ENCODE measurements at places on chromosomes 7 and 10.

DNA sequence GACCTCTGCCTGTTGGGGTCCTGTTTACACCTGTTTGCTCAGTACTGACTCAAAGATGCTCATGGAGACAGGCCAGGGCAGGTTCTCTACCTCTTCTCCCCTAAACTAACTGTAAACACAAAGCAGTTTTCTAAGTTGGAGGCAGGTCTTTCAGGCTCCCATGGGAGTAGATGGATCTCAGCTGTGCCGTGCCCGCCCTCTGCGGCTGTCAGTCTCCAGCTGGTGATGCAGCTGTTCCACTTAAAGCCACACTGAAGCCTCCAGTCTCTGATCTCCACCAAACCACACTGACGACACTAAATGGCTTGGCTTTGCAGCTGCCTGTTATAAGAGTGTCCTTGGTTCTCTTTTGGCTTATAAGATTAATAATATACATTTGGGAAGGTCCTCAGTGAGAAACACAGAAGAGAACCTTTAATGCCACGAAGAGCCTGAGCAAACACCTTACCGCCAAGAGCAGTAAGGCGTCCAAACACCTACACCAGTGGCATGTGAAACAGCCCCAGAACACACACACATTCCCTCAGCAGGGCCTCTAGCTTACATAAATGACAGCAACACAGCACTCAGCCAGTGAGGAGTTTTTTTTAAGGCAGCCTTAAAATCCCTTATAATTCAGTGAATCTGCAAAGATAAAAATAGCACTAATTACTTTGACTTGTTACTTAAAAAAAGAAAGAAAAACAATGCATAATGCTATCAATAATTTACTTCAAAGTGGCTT is 60.4 kb upstream of the KCNIP2 start:
- no peak for DNase-seq

DNA sequence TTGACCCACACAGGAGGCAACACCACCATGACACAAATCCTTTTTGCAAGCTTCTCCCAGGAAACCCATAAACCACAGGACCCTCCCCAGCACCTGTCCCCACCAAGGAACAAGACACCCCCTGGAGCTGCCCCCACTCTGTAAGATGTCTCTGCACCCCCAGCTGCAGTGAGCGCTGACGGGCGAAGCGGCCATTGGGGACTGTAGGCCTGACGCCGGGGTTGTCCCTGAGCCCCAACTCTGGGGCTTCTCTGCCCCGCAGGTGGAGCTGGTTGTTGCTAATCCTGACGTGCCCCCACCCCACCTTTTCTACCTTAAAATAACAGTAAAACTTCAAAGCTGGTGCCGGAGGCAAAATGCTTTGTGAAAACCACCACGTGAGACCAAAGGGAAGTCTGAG is 94.7 kb upstream of the PPP2R2D start:
- DNase-seq = no peak

DNA sequence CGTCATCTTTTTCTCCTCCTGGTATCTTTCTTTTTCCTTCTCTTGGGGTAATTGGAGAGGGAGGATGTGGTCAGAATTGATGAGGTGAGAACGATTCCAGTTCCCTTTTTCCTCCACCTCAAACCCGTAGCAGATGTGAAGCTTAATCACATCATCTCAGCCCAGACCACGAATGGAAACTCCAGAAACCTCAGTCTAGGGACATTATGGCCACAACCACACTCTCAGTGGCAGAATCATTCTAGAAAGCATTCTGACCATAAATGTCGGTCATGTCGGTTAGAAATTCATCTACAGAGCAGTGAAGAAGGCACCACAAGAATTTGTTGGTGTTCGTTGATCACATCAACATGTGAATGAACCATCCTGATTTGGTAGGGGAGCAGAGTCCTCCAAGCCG is 78.7 kb downstream of the GATA3 start:
- no peak for DNase-seq

GRCh38 chr10:33065111-33065510 is 107.1 kb upstream of the ITGB1 start:
- no peak for DNase-seq

GRCh38 chr7:84614821-84615501 is 420.4 kb upstream of the SEMA3A start:
- DNase-seq = no peak

GRCh38 chr10:118807512-118808305 is 52.9 kb upstream of the CACUL1 start:
- DNase-seq = peak; percentile 85

GRCh38 chr10:49290607-49291006 is 8.4 kb upstream of the C10orf71 start:
- no peak for DNase-seq

- no peak for DNase-seq
These were observed 45.1 kb upstream of the MET start for GRCh38 chr7:116626886-116627285.

DNA sequence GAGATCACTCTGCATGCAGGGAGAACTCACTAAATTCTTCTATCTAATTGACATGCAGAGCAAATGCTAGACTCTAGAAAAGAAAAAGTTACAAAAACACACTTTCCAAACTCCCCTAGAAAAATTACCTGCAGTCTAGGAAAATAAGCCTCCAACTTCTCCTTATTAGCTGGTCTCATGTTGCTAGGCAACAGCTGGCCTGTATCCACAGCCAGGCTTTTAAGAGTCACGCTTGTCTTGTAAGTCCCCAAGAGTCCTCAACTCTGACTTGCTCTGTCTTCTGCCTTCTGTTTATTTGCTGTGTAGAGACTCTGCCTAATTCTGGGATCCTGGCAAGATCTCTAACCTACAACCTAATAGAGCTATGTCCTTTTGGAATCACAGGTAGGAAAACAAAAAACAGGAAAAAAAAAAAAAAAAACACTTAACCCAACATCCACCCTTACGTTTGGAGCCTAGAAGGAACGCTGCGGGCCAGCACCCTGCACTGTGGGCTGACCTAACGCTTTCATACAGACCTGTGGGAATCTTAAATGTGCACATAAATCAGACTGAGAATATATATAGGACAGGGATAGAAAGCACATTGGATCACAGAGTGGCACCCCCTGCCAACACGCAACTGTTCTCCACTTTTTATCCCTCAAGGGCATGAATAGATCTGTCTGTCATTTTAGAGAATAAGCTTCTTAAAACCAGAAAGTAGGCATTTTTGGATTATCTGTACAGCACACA is 117.0 kb upstream of the PTPRZ1 start:
- no peak for DNase-seq

DNA sequence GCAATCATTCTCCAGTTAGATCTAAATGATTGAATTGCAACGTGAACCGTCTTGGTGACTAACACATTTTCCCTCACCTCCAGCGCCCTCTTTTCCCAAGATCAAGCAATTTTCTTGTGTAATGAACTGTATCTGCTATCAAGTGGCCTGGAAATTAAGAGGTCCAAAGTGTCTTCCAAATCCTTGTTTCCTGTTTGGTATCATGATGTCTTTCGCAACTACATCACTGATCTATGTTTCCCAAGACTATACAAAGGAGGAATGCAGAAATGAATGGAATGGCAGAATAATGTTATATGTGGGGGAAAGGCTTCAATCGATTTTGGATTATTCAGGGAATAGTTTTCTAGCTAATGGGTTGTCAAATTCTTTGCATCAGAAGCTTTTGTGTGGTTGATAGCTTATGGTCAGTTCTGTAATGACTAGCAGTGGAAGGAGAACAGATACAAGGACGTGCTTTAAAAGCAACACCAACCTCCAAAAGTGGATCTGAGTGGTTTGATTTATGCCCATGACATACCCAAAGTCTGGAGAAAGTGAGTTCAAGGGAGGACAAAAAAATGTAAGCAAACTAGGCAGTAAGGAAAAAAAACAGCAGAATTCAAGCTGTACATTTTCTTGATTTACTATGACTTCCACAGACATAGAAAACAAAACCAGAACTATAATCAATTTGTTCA is 14.6 kb upstream of the ZEB1 start:
- no peak for DNase-seq

- no peak for DNase-seq
These were observed 191.1 kb upstream of the GRB10 start for GRCh38 chr7:50973814-50974213.

DNA sequence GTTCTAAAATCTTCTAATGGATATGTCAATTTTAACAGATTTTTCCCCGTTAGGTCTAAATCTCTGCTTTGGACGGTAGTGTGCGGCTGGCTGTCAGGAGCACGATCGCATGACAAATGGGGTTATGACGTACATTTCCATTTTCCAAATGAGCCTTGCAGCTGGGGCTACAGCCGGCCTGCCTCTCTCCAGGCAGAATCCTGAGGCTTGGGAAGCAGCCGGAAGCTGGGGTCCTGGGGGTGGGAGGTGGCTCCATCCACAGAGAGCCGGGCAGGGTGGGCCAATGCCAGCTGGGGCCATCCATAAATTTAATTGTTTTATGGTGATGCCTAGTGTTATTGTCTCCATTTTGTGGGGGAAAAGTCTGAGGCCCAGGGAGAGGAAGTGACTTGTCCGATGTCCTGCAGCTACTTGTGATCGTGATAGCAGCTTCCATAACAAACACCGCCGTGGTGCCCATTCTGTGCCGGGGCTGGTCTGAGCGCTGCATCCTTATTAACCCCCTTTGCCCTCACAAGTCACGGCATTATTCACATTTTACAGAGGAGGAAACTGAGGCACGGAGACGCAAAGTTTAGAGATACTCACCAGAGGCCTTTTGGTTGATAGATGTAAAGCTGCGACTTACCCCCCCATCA is 53.0 kb upstream of the EBF3 start:
- no peak for DNase-seq

GRCh38 chr10:95998255-95998784 is 45.1 kb upstream of the CCNJ start:
- DNase-seq = no peak

DNA sequence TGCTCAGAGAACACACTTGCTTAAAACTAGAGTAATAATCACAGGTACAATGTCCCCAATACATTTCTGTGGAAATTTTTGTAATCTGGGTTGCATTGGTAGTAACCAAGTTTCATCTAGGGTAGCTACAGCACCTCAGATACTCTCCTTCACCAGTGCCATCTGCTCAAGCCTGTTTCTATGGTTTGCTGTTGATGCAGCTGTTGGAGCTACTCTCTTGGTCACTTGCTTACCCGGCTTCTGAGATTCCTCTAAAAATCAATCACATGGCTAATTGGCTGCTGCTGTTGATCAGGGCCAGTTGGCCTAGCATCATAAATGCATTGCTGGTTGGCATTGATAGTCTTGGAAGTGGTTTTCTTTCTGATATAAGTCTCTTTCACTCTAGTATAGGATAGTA is 220.8 kb downstream of the BICC1 start:
- no peak for DNase-seq

DNA sequence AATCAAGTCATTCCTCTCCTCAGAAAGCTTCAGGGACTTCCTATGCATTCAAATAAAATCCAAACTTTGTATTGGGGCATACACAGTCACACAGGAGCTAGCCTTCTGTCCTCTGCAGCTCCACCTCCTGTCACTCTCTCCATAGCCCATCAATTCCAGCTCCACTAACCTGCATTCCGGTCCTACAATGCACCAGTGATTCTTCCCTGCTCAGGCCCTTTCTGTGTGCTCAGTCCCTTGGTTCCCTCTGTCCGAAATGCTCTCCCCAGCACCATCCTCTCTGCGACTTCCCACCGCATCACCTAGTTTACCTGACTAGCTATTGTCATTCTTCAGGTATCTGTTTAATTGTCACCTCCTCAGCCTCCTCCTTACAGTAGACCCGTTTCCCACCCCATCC is 26.4 kb upstream of the YAE1 start:
- DNase-seq = no peak
